ENCODE measurements at places on chromosomes 1 and 21.

GRCh38 chr1:22808676-22809483 is 98.2 kb downstream of the EPHB2 start:
- DNase-seq: no peak

GRCh38 chr1:175629318-175629694 is 114.1 kb downstream of the TNR start:
- no peak for DNase-seq

DNA sequence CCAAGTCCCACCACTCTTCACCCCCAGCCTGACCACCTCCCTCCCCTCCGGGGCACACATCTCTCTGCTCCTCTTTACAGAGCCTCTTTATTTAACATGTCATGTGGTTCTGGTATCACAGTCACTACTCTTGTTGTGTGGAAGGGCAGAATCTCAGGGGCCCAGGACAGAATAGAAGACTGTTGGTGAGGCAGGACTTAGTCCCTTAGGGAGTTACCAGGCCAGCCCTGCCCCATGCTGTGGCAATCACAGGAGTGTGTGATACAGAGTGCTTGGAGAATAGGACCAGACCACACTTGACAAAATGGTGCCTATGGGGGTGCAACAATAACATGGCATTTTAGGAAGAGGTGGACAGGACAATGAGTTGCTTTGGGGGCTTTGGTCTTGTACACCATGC is 43.0 kb upstream of the CRNN start:
- no peak for DNase-seq

DNA sequence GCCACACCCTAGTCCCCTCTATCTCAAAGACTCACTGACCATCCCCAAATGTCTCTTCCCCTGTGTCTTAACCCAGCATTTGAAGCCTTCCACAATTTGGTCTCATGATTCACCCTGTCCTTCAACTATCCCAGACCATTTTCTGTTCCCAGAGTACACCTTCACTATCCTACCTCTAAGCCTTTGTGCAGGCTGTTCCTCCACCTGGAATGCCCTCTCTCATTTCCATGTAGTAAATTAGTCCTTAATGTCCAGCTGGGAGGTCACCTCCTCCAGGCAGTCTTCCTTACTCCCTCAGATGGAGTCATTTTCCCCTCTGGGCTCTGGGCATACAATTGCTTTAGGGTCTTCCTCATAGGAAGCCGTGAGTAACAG is 31.1 kb upstream of the EPB41 start:
- DNase-seq: no peak

- DNase-seq: no peak
Measured at GRCh38 chr1:15816674-15817073, 9.2 kb upstream of the UQCRHL start.

- no peak for DNase-seq
Measured at GRCh38 chr1:71350805-71351204, 270.0 kb upstream of the ZRANB2 start.

DNA sequence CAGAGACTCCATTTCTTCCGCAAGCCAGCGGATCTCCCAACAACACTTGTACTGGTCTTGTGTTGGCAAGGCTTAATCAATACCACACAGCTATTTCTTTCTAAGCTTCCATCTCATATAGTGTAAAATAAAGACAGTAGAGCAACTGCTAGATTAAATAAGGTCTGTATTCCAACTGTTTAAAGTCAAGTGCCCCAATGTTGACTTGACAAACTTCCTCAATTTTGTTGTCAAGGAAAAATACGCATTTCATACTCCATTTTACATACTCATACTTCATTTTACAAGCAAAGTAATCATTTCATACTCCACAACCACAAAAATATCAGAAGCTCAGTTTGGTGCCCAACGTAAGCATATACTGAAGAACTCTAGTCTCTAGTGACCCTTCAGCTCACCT is 143.0 kb downstream of the RERE start:
- DNase-seq: no peak

- no peak for DNase-seq
Measured at GRCh38 chr1:76153841-76154205, 79.3 kb downstream of the ST6GALNAC3 start.

DNA sequence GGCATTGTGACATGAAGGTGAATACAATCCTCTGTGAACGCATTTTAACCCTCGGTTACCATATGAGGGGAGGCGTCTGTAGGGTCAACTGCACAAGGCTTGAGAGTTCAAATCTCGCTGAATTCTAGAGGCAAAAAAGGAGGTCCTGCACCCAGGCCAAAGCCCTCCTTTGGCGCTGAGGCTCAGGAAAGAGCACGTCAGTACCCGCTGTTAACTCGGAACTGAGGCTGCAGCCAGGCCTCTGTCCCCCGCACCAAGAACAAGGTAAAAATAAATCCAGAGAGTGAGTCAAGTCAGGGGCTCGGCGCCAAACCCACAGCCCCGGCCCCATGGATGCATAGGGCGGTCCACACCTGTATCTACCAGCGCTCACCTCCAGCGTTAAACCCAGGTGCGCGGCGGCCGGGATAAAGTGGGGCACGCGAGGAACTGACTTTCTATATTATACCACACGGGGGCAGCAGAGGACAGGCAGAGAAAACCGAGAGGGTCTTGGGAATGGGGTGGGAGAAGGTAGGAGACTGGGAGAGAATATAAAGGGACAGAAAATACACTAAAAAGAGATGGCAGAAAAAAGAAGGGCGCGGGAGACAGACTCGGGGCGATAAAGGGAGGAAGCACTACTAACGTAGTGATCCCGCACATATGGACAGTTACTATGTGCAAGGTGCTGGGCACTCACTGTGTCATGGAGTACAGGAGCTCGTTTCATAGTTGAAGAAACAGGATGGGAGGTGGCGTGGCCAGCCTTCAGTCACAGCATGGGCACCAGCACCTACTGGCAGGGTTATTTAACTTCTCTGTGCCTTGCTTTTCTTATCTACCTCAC is 54.9 kb downstream of the DMRTA2 start:
- peak; percentile 34 for DNase-seq

DNA sequence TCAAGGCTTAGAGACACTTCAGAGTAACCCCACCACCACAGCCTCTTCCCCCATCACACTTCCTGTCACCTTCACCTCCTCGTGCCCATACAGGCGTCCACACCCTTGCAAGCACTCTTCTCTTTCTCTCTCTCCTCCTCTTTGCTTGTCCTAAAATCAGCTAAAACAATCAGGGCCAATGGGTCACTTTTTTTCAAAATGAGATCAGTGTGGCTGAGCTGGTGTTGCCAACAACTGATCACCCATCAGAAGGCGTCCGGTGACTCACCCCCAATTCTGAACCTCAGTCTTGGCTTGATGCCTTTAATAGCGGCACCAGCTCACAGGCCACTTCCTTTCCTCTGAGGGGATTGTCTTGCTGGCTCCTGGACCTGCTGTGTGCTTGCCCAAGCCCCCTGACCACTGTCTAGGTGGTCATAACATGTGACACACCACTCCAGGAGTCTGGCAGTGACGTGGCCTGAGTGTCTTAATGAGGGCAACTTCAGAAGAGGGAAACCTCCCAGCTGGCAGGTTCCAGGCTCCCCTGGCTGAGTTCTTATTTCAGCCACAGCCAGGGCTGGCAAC is 1.6 kb downstream of the DRAXIN start:
- DNase-seq: peak; percentile 49

- no peak for DNase-seq
Measured at GRCh38 chr1:25760871-25761270, 39.1 kb upstream of the SELENON start.

DNA sequence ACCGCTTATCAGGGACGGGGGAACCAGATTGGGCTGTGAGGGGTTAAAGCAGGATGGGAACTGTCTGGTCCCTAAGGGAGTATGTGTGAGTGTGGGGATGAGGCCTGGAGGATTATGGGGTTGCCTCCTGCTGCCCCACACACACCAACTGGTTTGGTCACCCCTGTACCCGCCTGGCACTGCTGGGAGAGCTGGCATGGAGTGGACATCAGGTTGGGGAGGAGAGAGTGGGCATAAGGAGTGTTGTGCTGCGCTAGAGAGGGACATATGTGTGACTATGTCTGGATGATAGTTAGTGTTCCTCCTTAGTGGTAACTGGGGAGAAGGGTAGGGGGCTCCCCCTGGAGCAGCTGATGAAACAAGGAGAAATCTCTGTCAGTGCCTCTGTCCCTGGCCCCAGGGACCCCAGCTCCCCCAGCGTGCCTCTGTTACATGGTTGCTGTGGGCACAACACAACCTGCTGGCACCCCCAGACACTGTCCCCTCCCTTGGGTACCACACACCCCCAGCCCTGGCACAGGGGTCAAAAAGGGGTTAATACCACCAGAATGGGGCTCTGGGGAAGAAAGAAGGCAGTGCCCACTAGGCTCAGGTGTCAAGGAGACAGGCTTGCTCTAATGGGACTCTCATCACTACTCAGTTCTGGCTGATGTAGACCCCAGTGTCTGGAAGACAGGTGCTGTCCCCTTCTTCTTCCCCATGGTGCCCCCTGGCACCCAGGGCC is 1.9 kb downstream of the ZBTB7B start:
- peak; percentile 31 for DNase-seq

DNA sequence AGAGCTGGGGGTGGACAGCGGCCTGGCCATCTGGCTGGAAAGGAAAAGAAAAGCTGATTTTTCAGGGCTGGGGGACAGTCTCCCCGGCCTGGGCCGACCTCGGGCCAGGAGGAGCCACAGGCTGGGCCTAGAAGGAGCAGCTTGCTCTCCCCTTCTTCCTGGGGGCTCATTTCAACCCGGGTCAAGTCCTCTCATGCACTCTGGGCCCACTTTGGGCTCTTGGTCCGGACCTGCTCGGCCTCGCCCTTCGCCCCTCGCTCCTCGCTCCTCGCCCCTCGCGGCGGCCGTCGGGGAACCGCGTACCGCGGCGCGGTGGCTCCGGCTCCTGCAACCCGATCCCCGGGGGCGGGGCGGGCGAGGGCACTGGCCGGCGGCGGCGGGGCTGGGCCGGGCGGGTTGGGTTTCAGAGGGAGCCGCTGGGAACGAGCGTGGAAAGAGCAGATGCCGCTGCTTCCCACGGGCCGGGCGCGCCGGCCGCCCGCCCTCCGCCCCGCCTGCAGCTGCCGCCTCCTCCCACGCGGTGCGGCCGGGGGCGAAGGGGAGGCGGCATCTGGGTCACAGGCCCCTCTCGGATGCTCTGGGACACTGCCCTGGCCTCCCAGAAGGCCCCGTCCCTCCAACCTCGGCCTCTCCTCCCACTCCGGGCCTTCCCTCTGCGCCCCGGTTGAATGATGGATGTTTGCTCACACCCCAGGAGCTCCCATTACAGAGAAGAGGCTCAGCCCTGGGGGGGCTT is 6.6 kb downstream of the HEYL start:
- no peak for DNase-seq

GRCh38 chr1:10631811-10632593 is 157.3 kb downstream of the PEX14 start:
- DNase-seq: no peak

- no peak for DNase-seq
Measured at GRCh38 chr1:179728271-179728670, 14.8 kb upstream of the FAM163A start.

DNA sequence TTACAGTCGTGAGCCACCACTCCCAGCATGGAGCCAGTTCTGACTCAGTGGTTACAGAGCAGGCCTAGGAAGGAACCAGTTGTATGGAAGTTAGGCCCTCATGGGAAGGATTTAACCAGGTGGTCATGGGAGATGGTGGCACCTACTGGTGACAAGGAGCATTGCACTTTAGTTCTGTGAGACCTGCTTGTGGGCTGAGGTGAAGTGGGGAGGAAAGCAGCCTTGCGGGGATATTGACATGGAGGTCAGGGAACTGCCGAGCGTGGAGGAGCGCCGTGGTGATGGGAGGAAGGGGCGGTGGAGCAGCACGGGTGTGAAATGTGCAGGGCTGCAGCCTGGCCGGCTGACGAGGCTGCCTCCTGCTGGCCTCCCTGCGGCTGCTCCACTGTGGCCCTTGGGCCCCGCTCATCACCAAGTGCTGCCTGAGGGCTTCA is 100.4 kb downstream of the GALNT2 start:
- peak; percentile 29 for DNase-seq

DNA sequence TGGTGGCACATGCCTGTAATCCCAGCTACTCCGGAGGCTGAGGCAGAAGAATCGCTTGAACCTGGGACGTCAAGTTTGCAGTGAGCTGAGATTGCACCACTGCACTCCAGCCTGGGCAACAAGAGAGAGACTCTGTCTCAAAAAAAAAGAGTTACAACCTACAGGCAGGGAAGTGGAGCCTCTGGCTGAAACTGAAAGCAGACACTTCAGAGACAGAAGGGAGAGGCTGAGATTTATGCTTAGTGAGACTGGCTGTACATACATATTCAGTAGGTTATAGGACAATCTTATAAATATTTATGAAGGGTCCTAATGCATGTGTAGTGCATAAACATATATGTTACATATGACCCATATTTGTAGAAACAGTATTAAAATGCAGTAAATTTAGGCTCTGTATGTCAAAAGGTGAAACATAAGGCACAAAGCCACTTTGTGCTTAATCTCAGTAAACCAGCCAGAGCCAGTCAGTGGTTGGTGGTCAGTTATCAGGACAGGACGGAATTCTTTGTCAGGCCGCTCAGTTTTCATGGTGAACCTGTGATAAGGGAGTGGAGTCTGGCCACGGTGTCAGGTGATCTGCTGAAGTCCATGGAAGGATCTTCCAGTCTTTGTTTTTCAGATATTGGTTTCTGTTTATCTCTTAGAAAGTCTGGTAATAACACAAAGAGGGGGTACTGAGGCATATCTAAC is 13.7 kb downstream of the RHEX start:
- no peak for DNase-seq

DNA sequence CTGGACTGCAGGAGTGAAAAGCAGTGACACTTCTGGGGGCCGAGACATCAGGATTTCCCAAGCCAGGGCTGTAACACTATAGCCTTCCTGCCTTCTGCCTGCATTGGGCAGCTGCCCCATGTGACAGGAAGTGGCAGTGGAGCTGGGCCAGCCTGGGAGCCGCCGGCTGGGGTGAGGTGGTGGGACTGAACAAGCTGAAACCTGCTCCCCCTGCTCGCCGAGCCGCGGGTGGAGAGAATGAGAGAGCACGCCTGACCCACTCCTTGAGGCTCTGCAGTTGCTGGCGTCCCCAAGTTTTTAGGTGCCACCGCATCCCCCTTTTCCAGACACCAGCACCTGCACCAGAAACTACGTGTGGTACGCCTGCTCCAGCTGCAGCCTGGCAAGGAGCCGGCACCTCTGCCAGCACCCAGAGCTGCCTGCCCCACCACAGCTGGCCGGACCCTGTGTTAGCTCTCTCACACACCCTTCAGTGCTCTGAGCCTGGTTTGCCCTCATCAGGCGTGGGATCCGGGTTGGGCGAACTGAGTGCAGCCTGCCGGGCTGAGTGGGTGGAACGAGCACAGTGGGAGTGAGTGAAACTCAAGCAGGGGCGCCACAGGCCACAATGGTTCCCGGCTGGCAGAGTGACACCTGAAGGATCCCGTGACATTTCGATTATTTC is 119.4 kb downstream of the AKT3 start:
- DNase-seq: no peak

GRCh38 chr1:227887697-227888403 is 59.9 kb downstream of the WNT9A start:
- no peak for DNase-seq

DNA sequence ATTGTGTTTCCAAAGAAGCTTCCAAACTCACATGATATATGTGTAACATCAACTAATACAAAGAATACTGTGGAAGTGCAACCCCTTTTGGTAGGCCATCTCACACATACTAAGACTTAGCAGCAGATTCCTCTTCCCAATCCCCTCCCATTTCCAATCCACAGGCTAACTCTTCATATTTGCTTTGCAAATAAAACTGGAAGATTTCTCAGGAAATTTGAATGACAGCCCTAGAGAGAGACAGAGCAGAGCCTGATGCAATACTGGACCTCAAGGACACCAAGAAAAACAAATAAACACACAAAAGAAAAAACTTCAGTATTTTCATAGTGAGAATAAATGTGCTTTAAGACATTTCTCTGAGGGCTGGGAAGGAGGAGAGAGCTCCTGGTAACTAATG is 190.2 kb upstream of the BRINP3 start:
- DNase-seq: no peak

GRCh38 chr21:19998453-19998852 is 999.8 kb upstream of the NCAM2 start:
- DNase-seq: no peak

Measured in activated CD4-positive, alpha-beta T cell treated with anti-CD3 and anti-CD28 coated beads, Interleukin-2, amount 50 U/mL, for 48 hours (primary cell).